Esophagus squamous epithelium (tissue), 5 donors: ENCODE measurements at places on chromosomes 13 and 19.

DNA sequence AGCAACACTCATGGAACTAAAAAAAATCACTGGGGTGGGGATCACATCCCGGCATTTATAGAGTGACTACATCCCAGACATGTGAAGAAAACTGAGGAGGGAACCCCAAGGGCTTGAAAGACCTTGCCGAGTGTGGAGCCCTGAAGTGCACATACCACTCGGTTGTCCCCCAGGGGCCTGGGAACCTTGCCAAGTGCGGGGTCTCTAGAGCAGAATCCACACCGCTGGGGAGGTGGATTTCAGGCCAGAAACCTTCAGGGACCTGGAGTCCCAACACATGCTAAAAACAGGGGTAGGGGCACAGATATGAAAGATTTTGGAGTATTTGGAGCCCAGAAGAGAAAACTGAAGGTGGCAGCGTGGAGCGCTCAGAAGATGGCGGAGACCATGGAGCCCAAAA is 35.2 kb downstream of the ERICH4 start:
- no peak for DNase-seq

GRCh38 chr13:20847296-20847695 is 55.2 kb downstream of the XPO4 start:
- no peak for DNase-seq

DNA sequence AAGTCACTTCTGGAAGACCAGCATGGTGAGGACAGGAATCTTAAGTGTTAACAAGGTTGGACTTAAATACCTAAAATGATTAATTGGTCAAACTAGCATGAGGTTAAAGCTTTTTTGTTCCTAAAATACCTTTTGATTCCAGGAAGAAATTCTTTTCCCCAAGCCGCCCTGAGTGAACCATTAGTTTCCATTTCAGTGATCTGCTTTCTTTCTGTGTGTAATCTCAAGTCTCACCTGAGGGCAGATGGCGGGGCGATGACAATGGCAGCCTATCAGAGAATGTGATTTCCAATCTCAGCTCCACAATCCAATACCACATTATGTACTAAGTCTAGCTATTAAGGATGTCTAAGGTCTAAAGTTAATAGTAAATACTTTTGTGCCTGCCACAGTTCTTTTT is 390.9 kb upstream of the SGCG start:
- DNase-seq: no peak

DNA sequence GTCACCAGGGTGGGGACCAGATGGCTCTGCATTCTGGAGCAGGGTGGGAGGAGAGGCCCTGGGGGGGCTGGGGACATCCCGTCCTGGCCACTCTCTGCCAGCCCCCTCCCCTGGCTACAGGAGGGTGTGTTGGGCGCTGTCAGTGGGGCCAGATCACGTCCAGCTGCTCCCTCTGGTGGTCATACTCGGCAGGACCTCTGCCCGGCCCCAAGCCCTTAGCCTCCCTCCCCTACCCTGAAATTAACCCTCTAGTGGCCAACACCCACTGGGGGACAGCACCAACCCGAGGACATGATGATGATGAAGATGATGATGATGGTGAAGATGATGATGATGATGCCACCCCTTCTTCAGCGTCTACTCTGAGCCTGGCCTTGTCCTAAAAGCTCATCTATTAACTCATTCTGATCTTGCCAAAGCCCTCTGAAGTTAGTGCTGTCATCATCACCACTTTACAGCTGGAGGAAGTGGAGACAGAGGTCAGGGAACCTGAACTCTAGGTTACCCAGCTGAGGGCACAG is 590 bp upstream of the LGI4 start:
- no peak for DNase-seq

DNA sequence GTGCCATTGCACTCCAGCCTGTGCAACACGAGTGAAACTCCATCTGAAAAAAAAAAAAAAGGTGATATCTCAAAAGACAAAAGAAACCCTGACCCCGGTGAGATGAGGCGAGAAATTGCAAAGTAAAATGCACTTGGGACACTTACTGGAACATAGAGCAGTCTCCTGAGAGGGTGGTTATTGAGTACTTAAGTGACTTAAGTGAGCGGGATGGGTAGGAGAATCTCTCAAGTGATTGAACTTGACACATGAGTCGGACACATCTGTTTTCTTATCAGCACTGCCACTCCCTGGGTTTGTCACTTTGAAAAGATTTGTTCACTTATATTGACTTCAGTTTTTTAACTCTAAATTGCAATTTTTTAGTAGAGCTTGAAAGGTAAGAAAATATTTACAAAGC is 2.8 kb downstream of the ZNF429 start:
- no peak for DNase-seq

DNA sequence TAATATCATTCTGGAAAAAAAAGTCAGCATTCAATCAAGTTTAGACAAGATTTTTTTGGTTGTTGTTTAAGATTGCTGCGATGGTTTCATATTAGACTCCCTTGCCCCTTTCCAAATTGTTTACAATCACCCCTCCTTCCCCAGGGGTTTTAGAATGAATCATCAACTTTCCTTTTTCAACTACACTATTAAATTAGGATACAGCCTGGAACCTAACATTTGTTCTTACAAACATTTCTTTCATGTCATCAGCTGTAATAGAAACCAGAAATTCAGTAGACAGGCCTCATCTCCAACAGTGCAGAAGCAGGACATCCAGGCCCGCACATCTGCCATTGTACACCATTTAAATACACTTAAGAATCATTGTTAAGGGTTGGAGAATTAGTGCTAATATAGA is 44.4 kb upstream of the WDFY2 start:
- DNase-seq: no peak

DNA sequence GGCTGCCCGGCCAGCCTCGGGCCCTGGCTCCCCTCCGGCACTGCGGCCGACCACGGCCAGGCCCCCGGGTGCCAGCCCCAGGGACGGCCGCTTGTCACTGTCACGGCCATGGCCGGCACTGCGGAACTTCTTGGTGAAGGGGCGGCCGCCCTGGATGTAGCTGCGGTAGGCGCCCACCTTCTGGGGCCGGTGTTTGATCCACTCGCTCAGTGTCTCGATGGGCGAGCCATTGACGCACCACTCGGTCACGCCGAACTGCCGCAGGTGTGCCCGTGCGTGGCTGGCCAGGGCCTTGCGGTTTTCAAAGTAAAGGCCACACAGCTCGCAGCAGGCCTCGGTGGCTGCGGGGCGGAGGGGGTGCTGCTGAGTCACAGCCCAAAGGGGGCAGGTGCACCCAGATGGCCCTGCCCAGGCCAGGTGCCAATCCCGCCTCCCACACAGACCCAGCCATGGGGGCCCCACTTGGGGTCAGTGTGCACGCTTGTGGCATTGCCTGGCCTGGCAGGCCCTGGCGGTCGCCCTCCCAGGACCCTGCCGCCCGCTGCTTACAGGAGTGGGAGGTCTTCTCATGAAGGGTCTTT is 6.0 kb upstream of the AKAP8L start:
- no peak for DNase-seq

DNA sequence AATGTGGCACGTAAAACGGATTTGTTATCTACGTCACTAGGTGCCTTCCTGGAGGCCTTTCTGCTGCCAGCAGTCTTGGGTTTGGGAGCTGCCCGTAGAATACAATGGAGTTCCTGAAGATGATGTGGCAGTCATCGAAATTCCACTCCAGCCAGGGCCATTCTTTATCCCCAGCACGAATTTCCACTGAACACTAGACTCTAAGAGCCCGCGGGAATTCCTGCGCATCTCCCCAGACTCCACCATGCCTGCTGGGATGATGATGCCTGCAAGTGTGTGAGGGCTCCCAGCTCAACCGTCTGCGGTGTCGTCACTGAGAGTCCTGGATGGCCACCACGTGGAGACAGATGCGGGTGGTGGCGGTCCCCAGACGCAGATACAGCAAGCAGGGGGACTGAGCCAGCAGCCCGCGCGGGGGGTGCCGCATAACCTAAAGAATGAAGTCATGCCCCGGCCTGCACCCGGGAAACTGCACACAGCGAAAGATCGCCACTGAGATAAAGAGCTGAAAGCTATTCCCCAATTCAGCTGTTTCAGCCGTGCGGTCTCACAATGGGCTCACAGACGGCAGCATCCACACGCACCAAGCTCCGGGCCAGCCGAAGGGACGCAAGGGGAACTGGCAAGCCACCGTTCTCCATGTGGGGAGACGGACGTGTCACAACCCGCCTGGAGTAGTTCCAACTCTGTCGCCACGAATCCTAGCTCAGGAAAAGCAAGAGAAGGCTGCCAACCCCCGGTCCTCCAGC is 41.1 kb downstream of the COL4A1 start:
- DNase-seq: no peak

DNA sequence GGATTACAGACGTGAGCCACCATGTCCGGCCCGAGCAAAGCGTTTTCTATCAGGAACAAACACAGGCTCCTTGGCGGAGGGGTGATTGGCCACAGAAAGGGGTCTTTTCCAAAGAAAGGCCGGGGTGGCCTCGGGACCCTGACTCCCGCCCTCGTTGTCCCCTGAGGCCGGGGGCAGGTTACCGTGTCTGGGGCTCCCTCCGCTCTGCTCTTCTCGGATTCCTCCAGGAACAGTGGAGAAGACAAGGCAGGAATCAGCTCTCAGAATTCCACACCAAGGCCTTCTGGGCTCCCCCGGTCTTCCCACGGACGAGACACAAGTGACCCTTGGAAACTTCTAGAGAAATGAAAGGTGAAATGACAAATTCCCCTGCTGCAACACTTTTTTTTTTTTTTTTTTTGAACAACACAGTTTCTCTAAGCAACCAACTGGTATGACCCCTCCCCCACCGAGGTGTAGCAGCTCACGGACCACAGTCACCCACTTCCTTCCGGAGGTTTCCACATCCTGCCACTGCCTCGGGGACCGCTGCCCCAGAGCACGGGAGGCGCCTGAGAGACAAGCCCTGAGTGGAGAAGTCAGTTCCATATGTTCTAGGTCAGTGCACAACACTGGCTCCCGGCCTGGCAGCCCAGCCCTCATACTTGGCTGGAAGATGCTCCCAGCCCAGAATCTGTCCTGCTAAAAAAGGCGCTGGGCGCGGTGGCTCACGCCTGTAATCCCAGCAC is 11.0 kb downstream of the MOB3A start:
- peak; percentile 77 for DNase-seq

DNA sequence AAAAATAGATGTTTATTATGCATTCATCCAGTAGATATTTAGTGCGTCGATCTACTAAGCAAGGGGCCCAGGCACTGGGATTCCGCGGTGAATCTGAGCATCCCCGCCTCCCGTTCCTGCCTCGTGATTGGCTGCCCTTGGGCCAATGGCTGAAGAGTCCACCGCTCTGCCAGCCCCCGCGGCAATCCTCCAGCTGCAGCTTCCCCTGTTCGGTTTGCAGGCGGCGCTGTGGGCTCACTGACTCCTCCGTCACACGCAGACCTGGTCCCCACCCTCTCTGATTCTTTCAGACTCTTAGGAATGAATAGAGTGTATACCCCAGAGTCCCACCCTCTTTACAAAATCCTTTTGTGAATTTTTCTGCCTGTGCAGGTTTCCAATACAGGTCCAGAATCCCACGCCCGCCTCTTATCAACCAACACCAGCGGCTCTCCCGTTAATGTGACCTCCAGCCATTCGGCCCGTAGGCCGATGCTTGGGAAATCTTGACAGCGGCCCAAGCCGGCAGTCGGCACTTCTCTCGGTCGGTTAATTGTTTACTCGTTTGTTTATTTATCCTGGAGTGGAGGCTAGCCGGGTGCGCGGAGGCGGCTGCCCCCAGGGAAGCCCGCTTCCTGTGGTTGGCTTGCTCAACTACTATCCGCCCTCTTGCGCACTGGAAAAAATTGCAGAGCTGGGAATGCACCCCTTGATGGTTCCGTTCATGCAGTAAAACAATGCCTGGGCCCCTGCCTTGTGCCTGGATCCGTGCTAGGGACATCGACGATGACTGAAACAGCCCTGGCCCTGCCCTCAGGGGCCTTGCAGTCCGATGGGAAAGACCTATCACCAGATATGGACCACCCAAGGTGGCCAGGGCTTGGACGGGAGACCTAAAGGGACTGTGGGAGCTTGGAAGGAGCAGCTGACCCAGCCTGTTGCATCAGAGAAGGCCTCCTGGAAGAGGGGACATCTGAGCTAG is 4.5 kb upstream of the ARHGAP35 start:
- DNase-seq: peak; percentile 66

DNA sequence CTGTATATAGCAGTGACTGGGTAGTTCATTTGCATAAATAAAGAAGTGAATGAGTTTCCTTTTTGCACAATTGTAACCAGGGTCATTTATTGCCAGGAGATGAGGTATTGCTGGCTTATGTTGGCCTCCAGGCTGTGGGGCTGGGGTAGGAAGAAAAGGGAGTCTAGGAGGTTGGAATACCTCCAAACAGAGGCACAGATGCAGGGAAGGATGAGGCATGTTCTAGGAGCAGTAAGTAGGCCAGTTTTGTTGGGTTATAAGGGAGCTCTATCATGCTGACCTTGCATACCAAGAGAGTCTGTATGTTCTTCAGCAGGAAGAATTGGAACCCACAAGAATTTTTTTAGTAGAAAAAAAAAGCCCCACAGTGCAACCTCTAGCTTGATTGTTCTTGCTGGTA is 17.2 kb upstream of the CYSLTR2 start:
- DNase-seq: no peak

DNA sequence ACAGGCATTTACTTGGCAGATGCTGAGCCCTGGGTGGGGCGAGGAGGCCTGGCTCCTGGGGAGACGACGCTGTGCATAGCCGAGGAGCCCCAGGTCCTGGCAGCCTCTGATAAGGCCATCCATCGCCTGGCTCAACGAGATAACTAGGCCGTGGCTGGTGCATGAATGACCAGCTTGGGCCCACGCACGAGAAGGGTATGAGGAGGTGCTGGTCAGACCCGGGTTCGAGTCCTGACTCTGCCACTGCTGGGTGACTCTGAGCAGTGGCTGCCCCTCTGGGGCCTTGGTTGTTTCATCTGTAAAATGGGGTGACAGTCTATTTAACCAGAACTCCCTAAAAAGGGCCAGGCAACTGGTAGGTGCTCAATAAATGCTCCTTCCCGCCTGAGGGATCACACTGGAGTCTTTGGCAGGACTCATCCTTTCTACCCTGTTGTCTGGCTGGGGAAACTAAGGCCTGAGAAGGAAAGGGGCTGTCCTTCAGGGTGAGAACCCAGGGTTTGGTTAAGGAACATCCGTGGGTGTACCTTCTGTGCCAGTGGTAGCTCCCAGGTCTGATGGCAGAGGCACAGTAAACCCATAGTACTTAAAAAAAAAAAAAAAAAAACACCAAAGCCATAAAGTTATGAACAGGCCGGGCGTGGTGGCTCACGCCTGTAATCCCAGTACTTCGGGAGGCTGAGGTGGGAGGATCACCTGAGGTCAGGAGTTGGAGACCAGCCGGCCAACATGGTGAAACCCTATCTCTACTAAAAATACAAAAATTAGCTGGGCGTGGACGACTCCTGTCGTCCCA is 8.1 kb upstream of the ARRDC2 start:
- DNase-seq: no peak
